ENCODE measurements at places on chromosomes 13 and 19.

DNA sequence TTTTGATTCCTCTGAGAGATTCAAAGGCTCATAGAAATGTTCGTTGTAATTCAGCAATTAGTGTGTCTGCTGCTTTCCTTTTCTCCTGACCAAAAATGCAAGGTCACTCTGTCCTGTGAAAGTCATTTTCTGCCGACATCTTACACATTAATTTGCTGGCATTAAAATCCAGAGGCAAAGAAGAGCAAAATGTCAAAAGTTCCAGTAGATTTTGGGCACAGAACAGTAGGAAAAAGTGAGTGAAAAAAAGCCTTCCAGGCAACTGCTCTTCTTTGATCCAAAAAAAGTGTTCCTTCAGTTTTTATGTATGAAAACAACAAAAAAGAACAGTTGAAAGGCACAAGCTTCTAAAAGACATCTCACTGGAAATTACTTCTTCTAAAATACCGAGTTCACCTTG is 413.8 kb downstream of the FOXO1 start:
- no peak for DNase-seq

- DNase-seq: no peak
Measured at GRCh38 chr13:54078271-54078870, 1049.8 kb downstream of the OLFM4 start.

DNA sequence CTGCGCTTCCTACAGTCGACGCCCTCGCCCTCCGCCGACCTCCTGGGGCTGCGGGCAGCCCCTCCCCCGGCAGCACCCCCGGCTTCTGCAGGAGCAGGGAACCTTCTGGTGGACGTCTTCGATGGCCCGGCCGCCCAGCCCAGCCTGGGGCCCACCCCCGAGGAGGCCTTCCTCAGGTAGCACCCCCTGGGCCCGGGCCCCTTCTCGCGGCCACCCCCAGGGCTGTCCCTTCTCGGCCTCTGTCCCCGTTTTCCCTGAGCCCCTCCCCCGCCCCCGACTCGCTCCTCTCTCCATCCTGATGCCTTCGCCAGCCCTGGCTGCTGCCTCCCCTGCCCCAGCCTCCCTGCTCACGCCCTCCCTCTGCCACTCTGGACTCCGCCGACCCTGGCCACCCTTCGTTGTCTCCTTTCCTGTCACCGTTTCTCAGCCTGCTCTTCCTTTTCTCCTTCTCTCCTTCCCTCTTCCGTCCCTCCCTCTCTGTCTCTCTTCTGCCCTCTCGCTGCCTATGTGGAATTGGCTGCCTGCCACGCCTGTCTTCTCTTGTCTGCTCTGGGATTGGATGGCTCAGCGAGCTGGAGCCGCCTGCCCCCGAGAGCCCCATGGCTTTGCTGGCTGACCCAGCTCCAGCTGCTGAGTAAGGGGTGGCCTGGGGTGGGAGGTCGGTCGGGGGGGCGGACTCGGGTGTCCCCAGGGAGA is 11.0 kb downstream of the FUZ start:
- no peak for DNase-seq

GRCh38 chr19:50162988-50163387 is at the start of gene IZUMO2:
TSS of gene IZUMO2 (minus strand) at chr19:50163281. CDS start at chr19:50163194, 87 bp downstream.
- DNase-seq: no peak

DNA sequence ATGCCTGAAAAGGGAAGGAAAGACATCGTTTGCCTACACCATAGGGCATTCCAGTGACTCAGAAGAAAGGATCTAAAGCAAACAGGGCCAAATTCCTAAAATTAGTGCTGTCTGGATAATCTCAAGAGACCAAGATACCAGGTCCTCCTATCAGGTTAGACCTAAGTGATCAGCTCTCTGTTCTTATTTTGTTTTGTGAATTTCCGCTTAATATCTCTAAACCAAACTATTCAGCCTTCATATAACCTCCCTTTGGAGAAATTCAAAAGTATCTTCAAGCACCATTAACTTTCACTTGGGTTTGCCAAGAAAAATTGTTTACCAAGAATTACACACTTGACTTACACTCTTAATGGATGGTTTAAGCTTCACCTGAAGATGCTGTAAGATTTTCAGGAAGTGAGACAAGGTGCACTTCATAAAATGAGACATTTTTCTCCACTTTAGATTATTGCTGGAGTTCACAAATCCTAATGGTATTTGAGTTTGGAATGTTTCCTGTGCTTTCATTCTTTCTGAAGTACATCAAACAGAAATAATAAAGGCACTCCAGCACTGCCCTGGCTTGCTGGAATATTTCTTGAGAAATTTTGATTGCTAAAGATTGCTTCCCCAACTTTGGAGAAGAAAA is 376.1 kb downstream of the LMO7 start:
- DNase-seq: no peak

DNA sequence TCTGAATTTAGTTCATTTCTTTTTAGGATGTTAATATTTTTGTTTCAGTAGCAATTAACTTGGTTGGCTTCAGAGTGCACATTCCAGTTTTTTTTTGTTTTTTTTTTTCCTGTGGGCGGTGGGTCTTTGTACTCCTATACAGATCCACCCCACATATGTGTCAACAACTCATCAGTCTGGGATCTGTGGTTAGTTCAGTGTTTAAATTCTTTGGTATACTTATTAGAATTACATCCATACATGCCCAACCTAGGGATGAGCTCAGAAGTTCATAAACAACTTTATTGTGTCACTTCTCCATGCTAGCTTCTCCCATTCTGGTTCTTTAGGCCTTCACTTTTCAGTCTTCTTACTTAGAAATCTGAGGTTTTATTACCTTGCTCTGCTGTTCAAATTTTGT is 50.9 kb downstream of the PCCA start:
- DNase-seq: no peak

DNA sequence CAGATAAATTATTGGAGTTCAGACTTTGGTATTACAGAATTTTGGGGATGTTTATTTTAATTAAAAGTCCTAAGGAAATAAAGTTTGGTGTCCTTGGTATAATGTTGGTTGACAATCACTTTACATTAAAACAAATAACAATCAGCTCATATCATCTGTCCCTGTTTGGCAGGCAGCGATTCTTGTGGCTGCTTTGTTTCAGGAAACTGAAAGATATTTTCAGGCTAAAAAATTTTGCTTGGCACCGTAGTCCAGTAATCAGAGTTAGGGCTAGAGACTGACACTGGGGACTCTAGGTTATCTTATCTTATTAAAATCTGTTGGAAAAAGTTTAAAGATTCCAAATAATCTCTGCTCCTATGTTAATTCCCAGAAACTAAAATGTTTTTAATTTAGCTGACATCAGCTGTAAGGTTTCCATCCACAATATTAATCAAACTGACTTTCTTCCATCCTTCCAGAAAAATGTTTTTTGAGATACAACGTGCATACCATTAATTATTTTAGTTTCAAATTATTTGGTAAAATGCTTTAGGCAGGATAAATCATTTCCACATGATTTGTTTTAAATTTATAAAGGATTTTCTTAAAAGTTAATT is 97.6 kb downstream of the ZIC5 start:
- DNase-seq: no peak

GRCh38 chr13:104114101-104114500 is 1047.9 kb upstream of the SLC10A2 start:
- DNase-seq: no peak

DNA sequence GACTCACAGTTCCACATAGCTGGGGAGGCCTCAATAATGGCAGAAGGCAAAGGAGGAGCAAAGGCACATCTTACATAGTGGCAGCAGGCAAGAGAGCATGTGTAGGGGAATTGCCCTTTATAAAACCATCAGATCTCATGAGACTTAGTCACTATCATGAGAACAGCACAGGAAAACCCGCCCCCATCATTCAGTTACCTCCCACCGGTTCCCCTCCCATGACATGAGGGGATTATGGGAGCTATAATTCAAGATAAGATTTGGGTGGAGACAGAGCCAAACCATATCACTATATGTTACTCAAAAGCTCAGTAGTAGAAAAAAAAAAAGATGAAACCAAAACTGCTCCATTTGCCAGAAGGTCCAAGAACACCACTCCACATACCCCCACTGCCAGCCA is 58.5 kb downstream of the DNAJC15 start:
- DNase-seq: no peak

DNA sequence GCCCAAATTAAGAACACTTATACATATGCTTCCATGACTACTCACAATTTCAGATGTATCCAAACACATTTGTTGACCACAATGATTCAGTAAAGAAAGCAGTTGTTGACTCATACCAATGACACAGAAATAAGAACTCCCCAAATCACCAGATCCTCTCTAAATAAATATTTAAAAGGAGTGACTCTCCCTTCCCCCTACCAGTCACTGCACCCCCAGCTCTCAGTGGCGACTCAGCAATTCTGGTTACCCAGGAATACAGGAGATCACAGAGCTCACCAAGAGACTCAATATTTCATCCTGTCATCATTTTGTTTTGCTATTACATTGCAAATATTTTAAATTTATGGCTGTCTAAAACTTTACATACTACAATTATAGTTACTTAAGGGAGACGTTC is 131.5 kb downstream of the RGCC start:
- DNase-seq: no peak

DNA sequence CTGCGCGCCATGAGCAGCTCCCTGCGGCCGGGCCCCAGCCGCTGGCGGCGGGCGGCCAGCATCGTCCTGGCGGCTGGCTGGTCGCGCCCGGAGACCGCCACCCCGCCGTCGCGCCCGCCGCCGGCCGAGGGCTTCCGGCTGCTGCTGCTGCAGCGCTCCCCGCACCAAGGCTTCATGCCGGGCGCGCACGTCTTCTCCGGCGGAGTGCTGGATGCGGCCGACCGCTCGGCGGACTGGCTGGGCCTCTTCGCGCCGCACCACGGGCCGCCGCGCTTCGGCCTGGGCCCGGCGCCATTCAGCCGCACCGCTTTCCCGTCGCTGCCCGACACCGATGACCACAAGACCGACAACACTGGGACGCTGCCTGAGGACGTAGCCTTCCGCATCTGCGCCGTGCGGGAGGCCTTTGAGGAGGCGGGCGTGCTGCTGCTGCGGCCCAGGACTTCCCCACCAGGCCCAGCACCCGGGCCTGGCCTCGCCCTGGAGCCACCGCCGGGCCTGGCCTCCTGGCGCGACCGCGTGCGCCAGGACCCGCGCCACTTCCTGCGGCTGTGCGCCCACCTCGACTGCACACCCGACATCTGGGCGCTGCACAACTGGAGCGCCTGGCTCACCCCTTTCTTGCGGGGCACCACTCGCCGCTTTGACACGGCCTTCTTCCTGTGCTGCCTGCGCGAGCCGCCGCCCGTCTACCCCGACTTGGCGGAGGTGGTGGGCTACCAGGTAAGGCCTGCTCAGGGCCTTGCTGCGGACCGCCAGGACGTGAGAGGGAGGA is 518 bp downstream of the NUDT19 start:
- DNase-seq: no peak

DNA sequence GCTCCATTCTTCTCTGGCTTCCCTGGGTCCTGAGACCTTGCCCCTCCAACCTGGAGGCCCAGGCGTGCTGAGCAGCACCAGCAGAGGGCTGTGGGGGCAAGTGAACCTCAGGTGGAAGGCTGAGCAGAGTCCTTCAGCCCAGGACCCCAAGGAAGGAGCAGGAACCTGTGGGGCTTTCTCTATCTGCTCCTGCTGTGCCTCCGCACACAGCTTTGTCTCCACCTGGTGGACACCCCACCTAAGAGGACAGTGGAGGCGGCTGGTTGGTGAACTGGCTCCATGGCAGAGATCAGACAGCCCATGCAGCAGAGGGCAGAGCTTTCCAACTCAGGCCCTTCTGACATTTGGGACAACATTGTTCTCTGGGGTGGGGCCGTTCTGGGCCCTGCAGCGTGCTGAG is 19.7 kb downstream of the ZFR2 start:
- no peak for DNase-seq

- no peak for DNase-seq
Measured at GRCh38 chr13:47241446-47241845, 344.6 kb upstream of the HTR2A start.

DNA sequence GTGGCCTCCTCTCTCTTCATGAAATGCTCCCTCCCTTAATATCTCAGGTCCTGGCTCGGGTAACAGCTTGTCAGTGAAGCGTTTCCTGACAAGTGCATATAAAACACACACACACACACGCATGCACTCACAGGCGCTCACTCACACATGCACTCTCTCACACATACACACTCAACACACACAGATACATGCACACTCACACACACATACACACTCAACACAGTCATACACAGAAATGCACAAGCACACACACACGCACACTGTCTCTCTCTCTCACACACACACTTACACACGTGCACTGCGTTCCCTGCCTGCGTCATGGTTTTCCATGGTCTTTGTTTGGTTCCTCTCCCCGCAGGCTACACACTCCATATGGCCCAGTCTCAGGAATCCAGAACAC is 344.1 kb downstream of the UQCRFS1 start:
- no peak for DNase-seq

DNA sequence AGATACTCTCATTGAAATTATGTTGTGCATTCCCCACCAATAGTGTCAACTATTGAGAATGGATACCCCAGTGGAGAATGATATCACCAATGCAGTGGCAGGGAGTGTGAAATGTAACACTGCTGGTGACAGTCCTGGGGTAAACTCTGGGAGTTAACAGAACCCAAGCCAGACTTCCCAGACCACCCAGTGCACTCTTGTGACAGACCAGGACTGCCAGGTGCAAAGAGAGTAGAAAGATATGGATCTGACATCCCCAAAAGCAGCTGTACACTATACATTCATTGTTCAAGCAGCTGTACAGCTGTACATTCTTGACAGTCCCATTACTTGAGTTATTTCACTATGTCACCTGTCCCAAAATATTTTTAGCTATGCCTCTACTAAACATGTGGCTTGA is 886.6 kb downstream of the DIAPH3 start:
- no peak for DNase-seq

DNA sequence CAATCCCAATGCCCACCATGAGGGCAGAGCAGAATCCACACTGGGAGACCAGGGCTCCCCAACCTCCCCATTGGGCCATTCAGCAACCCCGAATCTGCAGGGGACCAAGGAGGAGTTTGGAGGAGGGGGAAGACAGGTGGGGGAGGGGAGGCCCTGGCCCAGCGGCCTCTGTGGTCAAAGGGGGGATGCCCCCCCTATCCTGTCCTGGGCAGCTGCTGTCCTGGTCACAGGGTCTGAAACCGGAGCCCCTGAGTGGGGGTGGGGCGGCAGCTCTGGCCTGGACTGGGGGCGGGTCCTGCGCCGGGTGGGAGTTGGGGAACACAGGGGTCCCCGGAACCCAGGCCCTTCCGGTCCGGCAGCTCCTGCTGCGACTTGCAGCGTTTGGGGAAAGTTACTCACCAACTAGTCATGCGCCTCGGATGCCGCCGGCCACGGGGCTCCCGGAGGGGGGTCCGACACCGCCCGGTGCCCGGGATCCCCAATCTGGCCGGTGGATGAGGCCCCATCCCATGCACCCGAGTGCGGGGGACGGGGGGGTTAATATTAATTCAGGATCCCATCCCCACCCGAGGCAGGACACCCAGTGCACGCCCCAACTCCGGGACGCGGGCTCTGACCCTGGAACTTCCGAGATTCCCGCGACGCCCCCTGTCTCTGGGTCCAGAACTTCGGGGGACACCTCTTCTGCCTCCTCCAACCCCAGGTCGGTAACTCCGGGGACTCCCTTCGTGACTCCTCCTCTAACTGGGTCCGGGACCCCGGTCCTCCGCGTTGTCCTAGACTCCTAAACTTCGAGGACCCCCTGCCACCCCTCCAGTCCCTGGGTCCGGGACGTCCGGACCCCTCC is 872 bp downstream of the HOMER3 start:
- no peak for DNase-seq

GRCh38 chr13:113273321-113273720 is 23.7 kb upstream of the LAMP1 start:
- DNase-seq: no peak

- no peak for DNase-seq
Measured at GRCh38 chr13:94369972-94370436, 109.5 kb downstream of the DCT start.
